ENCODE measurements at places on chromosomes 4 and X.

GRCh38 chrX:64894454-64895038 lies 81.7 kb downstream of the ZC4H2 start:
- no peak for DNase-seq

GRCh38 chrX:83509254-83509801 lies 1.2 kb downstream of the POU3F4 start:
- no peak for DNase-seq

DNA sequence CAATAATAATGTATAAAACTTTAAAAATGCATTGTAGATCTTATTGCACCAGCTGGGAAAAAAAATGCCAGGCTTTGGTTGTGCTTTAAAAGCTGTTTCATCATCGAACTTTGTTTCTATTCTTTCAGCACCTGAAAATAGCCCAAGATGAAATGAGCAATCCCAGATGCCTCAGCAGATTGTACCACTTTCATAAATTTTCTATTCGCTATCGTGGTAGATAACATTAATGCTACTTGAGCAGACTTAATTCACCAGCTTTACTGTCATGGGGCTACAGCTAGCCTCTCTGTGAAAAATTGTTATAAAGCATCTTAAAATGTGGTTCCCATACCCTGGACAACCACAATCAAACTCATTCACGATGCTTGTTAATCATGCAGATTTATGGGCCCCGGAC lies 599.6 kb upstream of the HS3ST1 start:
- DNase-seq, result no peak

DNA sequence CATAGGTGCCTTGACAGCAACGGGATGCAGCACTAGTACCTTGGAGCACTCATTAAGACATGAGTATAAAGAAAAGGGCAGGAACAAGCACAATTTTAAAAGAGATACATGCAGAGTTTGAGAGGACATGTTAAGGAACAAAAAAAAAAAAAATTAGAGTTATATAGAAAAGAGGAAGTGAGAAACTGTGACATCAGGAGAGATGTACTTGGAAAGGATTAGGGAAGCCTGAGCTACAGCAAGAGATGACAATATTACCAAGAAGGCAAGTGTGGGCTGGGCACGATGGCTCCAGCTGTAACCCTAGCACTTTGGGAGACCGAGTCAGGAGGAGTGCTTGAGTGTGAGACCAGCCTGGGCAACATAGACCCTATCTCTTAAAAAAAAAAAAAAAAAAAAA lies 37.4 kb downstream of the GPR143 start:
- no peak for DNase-seq

DNA sequence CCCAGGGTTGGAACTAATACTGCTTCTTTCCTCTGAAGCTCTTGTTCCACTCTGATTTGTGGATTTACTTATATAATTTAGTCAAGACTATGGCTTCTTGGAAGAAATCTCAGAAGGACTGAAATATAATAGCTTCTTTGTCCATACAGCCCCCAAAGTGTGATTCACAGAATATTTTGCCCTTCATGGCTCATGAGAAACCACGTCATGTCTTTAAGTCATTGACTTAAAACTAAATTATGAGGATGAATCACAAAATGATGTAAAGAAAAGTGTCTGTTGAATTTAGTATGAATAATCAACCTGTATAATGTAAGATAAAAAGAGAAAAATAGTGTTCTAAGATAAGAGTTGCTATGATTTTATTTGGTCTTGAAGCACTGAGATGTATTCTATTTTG lies 43.3 kb upstream of the AGA start:
- no peak for DNase-seq

- peak; percentile 79 for DNase-seq
Measured at GRCh38 chrX:2690856-2691542, at the start of gene CD99. Gene CD99 (plus strand): TSS chrX:2691295. CDS start chrX:2691361, 66 bp downstream.

- DNase-seq, result no peak
Measured at GRCh38 chrX:68697036-68697435, 49.6 kb downstream of the STARD8 start.

- DNase-seq, result no peak
Measured at GRCh38 chrX:103783196-103783595, 6.6 kb downstream of the PLP1 start.

- no peak for DNase-seq
Measured at GRCh38 chr4:120824946-120825345, 97.6 kb downstream of the PRDM5 start.

DNA sequence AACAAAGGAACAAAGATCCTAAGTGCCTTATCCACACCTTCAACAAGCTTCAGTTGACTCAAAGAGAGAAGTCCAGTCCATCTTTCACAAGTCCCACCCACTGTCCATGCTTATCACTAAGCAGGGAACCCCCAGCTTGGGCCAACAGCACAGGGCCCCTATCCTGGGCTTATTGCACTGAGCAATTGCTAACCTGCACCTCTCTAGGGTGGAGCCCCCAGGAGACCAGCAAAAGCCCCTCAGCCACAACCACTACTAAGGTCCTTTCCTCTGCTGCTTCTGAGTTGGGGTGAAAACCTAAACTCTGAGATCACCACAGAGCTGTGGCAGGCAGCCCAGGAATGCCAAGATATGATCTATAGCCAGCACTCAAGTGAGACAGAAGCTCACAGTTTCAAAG lies 96.7 kb upstream of the PBDC1 start:
- DNase-seq, result no peak

DNA sequence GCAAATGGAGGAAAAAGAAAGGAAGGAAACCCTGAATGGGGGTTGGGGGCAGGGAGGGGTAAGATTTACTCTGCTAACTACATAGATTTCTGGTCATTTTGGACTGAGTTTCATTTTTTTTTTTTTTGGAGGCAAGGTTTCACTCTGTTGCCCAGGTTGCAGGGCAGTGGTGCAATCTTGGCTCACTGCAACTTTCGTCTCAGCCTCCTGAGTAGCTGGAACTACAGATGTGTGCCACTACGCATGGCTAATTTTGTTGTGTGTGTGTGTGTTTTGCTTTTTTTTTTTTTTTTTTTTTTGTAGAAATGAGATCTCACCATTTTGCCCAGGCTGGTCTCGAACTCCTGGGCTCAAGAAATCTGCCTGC lies 223.5 kb downstream of the APBB2 start:
- DNase-seq, result no peak

GRCh38 chr4:4800646-4801408 lies 58.6 kb upstream of the MSX1 start:
- no peak for DNase-seq

DNA sequence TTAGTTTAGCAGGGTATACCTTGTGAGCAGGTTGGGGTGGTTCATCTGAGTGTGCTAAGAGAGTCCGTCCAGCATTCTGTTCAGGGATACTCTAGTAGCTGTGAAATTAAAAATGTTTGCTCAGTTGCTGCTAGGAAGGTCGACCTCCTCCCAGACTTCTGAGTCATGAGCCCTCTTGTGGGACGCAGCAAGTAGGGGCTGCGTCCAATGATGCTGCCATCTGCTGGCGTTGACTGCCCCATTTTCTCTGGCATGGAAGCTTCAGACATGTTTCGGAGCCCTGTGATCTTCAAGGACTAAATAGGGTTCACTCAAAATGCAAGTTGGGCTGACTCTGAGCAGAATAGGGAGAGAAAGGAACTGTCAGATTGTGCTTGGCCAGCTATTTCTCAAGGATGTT lies 201.0 kb upstream of the ARSJ start:
- DNase-seq, result no peak

DNA sequence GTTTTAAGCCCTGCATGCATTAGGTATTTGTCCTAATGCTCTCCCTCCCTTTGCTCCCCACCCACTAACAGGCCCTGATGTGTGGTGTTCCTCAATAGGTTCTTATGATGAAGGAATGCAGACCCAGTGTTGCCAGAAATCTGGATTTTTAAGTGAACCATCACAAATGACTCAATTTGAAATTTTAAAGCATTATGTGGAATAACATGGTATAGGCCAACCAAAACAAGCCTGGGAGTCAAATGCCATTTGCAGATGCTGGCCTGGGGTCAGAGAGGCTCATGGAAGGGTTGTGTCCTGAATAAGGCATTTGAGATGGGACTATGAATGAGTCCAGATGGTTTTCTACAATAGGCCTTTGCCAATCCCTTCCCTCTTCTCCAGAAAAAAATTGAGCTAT lies 179.6 kb downstream of the SHROOM3 start:
- no peak for DNase-seq

GRCh38 chr4:178387756-178388155 lies 945.5 kb upstream of the AGA start:
- no peak for DNase-seq

GRCh38 chr4:80422727-80423404 lies 87.3 kb downstream of the CFAP299 start:
- DNase-seq, result no peak

DNA sequence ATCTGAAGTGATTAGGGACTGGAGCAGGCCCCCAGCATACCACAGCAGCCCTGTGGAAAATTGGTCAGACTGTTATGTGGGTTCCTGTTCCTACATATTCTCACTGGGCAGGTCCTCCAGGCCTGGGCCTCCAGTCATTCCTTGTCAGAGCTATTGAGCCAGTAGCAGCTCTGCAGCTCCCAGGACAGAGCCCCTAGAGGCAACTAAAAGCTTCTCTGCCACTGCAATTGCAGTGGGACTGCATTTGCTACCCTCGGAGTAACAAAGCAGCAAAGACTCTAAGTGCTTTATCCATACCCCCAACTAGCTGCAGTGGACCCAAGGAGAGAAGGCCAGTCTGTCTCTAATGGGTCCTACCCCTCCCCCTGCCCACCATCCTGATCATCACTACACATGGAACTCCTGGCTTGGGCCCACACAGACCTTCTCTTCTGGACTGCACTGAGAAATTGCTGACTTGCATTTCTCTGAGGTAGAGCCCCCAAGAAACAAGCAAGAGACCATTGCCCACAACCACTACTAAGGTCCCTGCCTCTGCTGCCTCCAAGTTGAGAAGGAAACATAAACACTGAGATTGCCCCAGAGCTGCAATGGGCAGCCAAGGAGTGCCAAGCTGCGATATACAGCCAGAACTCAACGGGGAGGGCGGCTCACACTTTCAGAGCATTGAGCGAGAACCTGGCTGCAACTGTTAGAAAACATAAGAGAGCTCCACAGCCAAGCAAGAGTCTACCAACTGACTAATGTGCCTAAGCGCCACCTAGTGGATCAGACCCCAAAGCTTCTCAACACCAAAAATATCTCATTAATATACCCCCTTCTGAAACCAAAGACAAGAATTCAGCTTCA lies 738.7 kb upstream of the NDST4 start:
- no peak for DNase-seq

DNA sequence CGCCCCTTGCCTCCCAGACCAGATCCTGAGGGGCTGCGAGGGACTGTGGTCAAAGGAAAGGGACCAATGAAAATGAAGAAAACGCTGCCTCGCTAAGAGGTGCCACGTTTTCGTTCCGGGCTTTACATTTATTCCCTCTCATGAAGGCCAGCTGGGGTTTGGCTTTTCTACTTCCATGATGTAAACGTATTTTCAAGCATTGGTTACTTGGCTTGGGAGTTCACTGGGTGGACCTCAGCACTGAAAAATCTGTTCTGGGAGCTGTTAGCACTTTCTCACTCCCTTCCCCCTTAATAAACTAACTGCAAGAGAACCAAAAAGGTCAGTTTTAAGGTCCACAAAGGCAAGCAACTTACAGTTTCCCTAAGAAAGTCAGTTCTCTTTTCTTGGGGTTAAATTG lies 40.6 kb upstream of the ADGRG2 start:
- DNase-seq, result no peak
